Left kidney (tissue), 8 donors: ENCODE measurements at places on chromosomes 5 and 9.

- no peak for DNase-seq
These were observed 27.7 kb upstream of the MYO10 start for GRCh38 chr5:16963821-16964220.

DNA sequence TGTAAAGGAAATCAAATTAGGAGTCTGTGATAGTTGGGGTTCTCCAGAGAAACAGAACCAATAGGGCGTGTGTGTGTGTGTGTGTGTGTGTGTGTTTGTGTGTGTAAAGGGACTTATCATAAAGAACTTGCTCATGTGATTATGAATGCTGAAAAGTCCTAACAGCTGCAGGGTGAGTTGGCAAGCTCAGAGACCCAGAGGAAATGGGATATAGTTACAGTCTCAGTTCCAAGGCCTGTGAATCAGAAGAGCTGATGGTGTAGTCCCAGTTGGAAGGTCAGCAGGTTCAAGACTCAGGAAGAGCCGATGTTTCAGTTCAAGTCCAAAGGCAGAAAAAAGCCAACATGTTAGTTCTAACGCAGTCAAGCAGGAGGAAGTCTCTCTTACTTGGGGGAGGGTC lies 214.2 kb downstream of the ELAVL2 start:
- DNase-seq, result no peak

- DNase-seq, result no peak
These were observed 51.9 kb upstream of the PIP5K1B start for GRCh38 chr9:68653141-68653595.

- DNase-seq, result no peak
These were observed 14.0 kb downstream of the UBAP2 start for GRCh38 chr9:34034698-34035065.

DNA sequence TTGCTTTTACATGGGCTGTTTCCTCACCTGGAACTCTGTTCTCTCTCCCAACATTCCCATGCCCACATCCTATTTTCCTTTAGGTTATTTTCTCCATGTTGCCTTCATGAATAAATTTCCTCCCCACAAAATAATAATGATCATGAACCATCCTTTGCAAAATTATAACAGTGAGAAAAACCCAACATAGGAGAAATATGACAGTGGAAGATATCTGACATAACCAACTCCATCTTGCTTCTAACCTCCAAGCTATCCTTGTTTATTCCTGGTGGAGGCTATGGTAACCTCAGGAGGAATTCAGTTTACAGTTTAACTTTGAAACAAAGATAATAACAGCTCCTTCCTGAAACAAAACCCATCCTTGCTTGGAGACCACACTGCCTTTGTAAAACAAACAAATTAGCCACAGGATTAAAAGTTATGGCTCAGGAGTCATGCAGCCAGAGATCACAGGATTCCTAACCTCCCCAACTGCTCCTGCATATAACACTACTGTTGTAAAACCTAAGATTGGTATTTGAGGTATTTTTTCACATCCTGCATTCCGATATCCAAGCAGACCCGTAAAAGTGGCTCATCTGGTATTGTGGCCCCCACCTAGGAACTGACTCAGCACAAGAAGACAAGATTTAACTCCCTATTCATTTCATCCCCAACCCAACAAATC lies 212.4 kb downstream of the TRIM32 start:
- no peak for DNase-seq

DNA sequence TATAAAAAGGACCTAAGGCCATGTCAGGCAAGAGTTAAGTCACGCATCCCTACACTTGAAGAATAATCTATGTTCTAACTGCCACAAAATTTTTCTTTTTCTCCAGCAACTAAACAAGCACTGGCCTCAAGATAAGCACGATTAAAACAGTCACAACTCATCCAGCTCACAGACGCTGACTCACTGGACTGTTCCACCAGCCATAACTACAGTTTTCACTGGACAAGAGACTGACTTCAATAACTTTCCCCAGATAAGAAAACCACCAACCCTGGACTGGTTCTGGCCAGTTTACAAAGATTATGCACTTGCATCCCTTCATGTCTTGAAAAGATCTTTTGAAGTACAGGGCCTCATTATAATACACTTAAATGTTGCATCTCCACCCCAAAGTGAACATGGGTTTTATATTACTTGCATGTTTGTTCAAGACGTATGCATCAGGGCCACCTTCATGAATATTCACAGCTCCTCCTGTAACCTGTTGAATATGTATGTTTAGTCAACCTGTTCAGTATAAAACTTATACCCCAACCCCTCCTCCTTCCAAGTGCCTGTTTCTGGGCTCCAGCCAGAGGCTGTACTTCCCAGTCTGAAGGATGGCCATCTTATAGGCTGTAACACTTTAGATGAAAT lies 129.3 kb upstream of the EPB41L4A start:
- DNase-seq, result no peak

DNA sequence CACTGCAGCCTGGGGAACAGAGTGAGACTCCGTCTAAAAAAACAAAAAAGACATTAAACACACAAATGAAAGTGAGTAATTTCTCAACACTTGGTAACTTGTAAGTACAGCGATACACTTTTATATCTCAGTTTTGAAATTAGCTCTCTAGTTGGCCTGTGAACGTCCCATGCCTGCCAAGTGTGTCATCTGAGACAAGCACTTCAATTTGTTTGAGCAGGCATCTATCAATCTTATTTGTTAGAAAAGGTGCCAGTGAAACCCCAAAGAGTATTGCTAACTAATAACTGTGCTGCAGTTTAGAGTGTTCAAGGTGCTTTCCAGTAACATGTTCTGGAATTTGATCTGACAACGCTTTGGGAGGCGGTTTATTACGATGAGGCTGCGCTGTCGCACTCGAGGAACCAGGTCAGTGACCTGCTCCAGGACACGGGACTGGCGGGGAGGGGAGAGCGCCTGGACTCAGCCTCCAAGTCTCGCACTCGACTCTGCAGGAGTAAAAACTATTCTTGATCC lies 1.1 kb upstream of the SPIN1 start:
- peak; percentile 54 for DNase-seq

DNA sequence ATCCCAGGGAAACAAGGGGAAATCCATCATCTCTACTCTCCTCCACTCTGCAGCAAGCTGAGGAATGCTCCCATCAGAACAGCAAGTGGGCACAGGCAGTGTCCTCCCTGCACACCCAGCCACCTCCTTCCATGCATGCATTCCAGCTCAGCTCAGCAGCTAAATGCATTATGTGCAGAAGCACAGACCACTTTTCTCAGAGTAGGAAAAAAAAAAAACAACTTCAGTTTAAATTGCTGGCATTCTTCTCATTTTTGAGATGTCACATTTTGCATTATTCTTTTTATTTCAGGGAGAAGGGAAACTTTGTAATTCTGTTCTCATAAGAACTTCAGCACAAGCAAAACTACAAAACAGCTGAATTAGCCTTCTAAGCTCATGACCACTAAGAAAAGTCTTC lies 312.2 kb downstream of the SEMA5A start:
- no peak for DNase-seq

GRCh38 chr5:114191441-114191840 lies 170.4 kb upstream of the KCNN2 start:
- DNase-seq, result no peak

- no peak for DNase-seq
These were observed 1767.7 kb downstream of the EFNA5 start for GRCh38 chr5:105903069-105903468.

DNA sequence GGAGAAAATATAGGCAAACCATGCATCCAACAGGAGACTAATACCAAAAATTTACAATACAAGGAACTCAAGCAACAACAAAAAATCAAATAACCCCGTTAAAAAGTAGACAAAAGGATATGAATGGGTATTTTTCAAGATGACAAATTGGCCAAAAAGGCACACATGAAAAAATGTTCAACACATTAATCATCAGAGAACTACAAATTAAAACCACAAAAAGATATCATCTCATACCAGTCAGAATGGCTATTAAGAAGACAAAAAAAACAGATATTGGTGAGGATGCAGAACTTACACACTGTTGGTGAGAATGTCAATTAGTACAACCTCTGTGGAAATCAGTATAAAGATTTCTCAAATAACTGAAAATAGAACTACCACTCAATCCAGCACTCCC lies 35.0 kb downstream of the TEX10 start:
- no peak for DNase-seq

DNA sequence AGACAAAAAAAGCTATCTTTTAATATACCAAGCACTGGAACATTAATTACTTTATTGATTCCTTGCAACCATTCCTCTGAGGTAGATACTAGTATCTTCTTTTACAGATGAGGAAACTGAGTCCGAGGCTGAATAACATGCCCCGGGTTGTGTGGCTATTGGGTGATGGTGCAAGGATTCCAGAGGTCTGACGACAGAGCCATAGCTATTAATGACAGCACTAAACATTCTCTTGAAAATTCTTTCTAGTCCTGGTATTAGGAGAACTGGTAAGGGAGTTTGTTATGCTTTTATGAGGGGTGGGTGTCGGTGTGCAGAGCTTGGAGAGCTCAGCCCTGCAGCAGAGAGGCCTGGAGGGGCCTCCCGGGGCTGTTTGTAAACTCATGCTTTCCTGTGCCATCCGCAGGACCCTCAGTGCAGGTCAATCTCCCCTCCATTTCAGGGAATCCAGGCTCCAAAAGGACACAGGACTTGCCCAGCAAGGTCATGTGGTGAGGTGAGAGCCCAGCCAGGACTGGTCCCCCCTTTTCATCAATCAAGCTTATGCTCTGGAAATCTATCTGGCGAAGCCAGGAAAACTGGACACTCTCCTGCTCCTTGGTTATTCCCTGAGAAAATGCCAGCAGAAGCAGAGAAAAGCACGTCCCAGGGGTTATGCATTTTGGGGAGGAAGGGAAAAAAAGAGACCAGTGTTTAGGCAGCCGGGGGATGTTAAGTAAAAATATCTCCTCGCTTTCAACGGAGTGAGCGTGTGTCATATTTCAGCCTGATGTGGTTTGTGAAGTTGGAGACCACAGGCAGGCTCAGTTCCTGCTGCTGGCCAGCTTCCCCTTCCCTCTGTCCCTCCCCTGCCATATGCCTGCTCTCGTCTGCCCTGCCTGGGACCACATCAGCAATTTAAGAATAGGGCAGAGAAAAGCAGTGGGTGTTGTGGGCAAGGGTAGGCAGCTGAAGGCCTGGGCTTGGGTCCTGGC lies 3.7 kb downstream of the GSN start:
- no peak for DNase-seq

DNA sequence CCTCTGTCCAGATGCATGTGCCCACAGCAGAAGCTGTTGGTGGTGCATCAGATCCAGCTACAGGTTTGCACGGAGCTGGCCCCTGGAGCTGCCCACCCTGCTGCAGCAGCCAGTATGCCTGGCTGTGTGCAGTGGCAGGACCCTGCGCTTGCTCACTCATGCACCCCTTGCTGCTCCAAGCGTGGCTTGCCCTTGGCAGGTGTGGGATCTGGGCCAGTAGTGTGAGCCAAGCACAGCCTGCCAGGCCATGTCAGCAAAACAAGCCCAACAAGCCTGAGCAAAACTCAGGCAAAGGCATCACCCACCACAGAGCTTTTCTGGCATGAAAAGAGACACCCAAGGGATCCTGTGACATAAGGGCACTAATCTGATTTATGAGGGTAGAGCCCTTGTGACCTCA lies 18.3 kb upstream of the ECPAS start:
- no peak for DNase-seq

DNA sequence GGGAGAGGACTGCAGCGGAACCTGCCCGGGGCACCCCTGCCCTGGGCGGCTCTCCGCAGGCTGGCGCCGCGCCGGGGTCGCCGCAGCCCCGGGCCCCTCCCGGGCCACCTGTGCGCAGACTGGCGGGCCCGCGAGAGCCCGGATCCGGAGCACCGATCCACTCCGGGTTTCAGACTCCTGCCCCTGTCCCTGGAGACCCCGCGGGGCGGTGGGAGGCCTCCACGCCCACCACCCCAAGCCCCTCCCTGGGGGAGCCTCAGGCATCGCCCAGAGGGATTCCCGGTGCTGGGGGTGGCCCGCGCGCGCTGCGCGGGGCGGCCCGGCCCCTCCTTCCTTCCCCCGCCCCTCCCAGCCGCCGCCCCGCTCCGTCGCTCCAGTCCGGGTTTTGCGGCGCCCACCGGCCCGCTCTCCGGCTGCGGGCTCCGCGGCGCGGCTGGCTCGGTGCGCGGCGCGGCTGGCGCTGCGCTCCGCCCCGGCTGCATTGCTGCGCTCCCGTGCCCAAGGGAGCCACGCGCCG lies at the start of gene UNC5A:
UNC5A (plus strand) TSS at position 479 of the 517 bp plus-strand sequence. CDS start 192 bp downstream, outside the sequence.
- peak; percentile 64 for DNase-seq

GRCh38 chr5:88707216-88707965 lies 175.6 kb downstream of the MEF2C start:
- DNase-seq, result no peak

- no peak for DNase-seq
These were observed 995 bp upstream of the MSMP start for GRCh38 chr9:35755071-35755470.

GRCh38 chr5:72847439-72847838 lies 31.0 kb downstream of the TNPO1 start:
- no peak for DNase-seq

DNA sequence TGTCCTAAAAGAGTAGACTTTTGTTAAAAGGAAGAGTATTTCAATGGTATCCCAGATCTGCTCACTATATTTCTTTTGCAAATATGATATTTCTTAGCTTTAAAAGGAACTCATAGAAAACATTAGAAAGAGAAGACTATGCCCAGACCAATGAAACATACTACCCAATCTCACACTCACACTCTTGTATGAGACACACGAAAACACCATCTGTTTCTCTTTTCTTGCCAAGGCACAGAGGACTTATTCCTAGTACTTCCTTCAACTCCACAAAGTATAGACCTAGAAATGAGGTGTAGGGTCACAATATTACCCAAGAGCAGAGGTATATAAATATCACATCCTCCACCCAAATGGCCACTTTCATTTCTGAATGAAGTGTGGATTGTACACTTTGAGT lies 292.4 kb upstream of the ACO1 start:
- DNase-seq, result no peak

DNA sequence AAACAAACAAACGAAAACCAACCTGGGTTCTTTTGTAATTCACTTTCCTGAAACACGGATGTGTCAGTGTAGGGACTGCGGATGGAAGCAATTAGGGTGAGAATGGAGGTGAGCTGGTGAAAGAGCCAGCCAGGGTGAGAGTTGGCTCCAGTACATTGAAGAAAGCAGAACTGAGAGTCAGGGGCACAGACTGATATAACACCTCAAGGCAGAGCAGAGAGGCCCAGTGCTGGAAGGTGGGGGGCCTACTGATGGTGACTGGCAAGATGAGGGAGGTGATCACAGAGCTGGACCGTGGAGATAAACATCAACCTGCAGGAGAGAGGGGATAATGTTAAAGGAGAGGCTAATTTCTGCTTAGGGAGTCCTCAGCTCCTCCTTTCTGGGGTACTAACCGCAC lies 221.1 kb downstream of the MAN2A1 start:
- DNase-seq, result no peak
